ENCODE measurements at places on chromosomes 11 and 22.

DNA sequence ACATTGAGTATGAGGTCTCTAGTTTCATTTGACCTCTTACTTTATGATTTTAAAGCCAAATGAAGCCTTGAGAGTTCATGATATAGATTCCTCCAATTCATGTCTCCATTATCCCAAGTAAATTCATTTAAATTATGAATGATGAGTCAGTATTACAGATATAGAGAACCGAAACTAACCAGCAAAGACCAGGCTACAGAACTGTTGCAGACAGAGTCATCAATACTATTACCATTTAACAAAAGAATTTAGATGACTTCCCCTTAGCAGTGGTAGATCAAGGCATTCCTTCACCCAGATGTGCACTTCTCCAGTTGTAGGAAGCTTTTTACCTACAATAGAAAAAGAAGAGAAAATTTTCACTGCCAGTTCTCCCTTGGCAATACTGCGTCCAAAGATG, 11.8 kb upstream of the CCDC89 start:
- DNase-seq: no peak

DNA sequence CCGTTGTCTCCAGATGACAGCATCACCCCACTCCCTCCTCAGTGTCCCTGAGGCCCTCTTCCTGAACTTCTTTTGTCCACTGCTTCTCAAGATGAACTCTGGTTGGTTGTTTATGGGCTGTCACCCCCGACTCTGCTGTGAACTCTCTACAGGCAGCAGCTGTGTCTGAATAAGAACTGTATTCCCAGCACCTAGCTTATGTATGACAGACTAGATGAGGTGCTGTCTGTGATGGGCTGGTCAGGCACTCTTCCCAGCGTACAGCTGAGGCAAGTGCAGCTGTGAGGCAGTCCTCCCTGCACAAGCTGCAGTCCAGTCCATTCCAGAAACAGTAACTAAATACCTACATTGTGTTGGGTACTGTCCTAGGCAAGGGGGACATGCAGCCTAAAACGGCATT, 111.4 kb upstream of the PITPNB start:
- DNase-seq: no peak

DNA sequence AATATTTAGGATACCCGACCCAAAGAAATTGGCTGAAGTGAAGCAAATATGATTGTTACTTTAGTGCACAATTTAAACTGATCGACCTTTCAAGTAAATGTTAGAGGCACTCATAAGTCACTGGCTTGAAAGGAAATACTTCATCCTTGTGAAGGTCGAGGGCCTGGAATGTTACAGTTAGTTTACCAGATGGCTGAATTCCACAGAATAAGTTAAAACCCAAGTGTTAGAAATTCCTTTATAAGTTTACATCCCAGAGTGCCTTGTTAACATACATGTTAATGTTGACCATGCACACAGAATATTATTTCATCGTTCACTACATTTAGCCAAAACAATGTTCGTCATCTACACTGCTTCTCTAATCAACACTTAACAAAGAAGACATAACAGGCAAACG, 235.5 kb upstream of the ANO3 start:
- no peak for DNase-seq

DNA sequence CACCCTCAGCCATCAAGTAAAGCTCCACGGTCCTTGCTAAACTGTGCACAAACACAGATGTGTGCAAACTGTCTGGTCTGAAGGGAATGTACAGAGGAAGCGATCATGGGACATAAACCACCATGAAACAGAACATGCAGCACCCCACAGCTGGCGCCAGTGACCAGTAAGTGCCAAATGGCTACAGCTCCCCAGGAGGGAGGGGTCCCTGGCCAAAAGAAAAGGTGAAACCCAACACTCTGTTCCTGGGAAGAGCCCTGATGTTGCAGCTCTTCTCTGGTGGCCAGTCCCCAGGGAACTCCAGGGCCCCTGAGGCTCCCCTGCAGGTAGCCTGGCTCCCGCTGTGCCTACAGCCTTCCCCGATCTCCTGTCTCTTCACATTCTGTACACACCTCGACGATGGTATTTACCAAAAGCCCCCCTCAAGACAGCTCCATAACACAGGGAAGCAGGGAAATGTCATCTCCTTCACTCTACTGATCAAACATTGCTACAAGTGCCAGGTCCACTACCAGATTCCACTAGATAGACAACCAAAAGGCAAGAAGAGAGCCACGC, 2.9 kb downstream of the DGCR6L start:
- DNase-seq: no peak

DNA sequence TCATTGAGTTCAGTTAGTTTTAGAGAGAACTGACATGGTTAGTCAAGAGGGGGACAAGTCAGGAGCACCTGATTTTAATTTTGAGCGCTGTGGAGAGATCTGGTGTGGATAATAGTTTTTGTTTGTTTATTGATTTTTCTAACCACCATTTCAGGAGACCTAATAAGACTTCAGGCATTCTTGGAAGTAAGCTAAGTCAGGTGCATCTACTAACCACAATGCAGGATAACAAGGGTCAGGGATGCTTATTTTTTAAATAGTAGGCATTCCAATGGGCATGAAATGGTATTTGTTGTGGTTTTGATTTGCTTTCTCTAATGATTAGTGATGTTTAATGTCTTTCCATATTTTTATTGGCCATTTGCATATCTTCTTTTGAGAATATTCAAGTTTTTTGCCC, 212.1 kb downstream of the NAV2 start:
- DNase-seq: no peak

DNA sequence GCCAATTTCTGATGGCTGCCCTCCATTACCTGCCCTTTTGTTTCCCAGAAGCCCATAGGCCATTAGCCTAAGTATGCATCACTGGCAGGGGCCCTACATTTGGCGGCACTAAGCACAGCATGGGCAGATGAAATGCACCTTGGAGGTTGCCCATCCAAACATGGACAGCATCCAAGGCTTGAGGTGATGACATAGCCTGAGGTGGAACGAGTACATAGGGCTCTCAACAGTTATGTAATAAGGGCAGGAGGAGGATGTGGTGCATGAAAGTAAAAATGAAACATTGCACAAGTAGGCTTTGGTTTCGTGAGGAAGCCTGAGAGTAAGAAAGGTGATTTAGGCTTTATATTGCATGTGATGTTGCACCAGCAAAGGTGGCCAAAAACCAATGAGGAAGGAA, 148.1 kb downstream of the FAM76B start:
- peak; percentile 36 for DNase-seq

Data from activated CD4-positive, alpha-beta T cell treated with anti-CD3 and anti-CD28 coated beads for 36 hours (primary cell).